ENCODE measurements at places on chromosomes 16 and 17.

- DNase-seq = no peak
Measured at GRCh38 chr16:67164599-67165061, at the start of gene HSF4. TSS of gene HSF4 (plus strand) at chr16:67164745. CDS start at chr16:67164812, 67 bp downstream.

DNA sequence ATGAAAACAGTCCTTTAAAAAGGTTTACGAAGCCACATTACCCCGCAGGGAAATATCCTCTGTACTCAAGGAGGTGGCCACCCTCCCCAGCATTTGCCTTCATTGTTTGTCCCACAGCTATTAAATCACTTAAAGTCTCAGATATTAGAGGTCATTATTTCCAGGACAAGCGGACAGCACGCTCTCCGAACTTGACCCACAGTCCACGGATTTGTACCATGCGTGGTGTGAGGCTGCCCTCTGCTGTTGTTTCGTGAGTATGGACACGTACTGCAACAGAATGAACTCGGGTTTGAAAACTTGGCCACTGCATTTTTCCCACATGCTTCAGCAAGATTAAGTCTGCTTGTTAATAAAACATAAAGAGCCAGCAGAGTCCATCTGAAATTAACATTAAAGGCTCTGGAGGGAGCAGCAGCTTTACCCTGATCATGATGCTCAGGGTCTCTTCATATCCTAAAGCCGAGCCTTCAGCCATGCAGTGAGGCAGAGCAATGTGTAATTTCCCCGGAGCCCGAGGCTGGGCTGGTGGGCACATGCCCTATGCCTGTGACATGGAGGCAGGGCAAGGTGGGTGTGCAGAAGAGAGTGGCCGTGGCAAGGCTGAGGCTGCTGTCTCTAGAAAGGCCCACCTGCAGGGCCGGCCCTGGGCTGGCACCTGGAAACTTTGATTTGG lies 19.7 kb downstream of the MEAK7 start:
- DNase-seq = no peak

DNA sequence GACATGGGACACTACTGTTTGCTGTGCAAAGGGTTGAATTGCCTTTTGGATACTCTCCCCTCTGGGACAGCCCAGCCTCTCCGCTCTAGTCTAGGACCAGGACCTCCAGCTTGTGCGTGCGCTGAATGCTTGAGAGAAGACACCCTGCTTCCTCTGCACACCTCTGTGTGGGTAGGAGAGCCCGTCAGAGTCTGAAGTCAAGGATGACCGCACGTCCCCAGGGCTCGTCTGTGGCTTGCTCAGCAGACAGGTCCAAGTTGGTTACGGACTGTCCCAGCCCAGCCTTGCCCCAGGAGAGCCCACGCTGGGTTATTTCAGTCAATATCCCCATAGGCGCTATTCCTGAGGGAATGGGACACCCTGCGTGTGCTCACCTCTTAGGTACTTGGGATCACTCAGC lies 3.7 kb downstream of the C16orf89 start:
- no peak for DNase-seq

- DNase-seq = no peak
Measured at GRCh38 chr17:80918731-80919130, 72.9 kb upstream of the CHMP6 start.

- DNase-seq = no peak
Measured at GRCh38 chr17:33667052-33667509, 374.0 kb upstream of the ASIC2 start.

DNA sequence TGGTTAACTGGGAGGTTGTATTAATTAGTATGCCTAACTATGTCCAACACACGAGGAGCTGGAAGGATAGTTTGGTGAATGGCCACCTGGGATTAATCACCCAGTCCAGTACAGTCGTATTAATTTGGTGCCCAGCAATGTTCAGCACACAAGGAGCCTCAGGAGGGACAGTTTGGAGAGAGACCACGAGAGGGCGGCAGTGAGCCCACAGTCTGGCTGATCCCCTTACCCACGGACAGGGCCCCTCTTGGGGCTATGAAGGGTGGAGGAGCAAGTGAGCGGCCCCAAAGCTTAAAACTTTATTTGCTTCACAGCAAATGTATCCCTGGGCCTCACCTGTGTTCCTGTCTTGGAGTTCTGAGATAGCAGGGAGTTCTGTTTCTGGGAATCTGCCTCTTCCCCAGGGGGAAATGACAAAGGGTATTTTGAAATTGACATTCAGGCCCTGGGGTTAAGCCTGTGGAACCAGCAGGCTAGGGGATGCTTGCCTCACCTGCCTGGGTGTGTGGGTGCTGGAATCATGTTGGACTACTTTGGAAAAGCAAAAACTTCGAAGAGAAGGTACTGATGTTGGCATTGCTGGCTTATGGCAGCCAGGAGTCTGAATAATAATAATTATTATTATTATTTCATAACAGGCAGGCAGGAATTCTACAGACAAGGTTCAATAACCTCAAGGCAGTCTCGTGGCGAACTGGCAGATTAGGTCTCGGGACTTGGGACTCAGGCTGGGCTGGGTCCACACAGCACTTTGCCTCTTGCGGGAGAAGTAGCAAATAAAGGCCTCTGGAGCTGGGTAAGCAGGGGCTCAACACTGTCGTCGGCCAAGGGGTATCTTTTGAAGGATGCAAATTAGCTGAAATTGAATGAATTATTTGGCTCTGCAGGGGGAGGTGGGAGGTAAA lies 227.6 kb upstream of the ASIC2 start:
- no peak for DNase-seq

DNA sequence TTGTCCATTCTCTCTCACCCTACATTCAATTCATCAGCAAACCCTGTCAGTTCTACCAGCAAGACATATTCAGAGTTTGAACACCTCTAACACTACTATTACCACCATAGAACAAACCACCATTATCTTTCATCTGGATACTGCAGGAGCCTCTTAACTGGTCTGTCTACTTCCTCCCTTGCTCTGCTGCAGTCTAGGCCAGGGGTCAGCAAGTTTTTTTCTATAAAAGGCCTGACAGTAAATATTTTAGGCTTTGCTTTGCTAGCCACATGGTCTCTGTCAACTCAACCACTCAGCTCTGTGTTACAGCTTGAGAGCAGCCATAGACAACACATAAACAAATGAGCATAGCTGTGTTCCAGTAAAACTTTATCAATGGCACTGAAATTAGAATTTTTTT lies 13.8 kb downstream of the KCTD19 start:
- no peak for DNase-seq

DNA sequence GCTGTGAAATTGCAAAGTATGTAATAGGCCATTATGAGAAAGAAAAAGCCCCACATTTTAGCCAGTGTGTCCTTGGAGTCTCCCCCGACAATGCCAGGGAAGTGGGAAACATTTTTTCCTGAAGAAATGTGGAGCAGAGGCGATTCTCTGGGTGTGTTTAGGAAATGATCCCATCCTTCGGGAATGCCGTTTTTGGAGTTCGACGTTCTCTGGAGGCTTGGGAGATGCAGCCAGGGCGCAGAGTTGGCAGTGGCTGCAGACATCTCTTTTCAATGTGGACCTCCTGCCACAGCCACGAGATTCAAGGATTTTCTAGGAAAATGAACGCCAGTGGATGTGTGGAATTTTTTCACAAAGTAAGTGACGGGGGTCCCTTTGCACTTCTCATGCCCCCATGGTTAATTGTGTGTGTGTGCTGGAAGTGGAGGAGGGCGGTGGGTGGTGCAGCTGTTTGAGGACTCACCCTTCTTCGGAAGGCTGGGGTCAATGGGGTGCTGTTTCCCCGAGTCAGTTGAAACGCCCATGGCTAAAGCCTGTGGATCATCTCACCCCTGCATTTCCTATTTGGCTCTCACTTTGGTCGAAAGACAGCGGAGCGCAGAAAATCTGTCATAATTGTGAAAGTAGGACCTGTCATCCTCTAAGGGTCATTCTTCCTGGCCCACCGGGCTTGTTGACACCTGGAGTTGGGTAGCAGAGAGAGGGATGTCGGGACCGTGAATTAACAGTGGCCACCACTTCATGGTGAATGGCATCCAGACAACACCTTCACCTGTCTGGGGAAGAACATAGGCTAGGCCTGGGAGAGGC lies 73.2 kb downstream of the CMIP start:
- no peak for DNase-seq

DNA sequence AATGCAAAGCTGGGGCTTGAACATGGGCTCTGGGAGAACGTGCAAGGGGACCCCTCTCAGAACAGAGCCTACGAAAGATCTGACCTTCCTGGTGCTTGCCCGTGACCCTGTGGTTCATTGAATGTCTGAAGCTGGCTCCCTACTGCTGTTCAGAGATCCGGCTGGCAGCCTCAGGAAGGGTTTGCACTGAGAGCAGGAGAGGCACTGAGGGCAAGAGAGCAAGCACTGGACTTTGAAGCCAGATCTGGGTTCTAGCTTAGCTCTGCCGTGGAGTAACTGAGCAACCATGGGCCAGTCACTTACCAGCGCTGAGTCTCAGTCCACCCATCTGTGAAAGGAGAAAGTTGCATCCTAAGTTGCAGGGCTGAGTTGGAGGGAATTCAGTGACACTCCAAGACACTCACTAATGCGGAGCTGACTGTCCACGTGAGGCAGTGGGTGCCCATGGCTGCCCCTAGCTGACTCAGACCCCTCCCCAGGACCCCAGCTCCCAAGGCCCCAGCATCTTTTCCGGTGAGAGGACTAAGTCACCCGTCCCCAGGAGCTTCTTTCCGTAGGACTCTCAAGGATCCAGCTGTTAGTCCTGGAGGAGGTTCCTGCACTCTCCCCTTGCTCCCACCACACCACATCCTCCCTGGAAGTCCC lies 41.3 kb downstream of the BEAN1 start:
- no peak for DNase-seq

DNA sequence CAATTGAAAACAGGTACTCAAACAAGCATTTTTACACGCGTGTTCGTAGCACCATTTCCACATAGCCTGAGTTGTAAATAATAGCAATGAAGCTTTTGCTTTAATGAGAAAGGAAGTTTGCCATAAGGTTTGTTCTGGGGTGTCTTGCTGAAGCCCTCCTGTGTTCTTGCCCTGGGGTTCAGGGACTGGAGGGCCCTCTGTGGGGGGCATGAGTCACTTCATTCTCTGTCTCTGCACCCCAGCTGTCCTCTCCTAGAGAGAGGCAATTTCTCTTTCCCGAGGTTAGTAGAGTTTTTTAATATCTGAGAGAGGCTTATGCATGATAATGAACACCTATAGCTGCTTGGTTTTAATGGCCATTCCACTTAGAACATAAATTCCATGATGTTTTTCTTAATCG lies 9.6 kb downstream of the AFMID start:
- DNase-seq = no peak

DNA sequence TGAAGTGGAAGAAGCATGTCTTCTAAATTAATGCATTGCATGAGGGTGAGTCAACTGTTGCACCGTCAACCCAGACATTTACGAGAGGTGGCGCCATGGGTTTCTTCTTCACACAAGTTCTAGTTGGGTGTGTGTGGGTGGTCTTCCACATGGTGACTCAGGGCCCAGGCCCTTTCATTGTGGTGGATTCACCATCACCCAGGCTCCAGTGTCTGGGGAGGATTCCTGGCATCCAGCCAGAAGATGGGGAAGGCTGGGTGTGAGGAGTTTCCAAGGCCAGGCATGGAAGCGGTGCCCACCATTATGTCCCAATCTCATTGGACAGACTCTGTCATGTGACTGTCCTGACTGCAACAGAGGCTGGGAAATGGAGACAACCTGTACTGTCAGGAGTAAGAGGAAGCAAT lies 21.4 kb upstream of the JPH3 start:
- no peak for DNase-seq

DNA sequence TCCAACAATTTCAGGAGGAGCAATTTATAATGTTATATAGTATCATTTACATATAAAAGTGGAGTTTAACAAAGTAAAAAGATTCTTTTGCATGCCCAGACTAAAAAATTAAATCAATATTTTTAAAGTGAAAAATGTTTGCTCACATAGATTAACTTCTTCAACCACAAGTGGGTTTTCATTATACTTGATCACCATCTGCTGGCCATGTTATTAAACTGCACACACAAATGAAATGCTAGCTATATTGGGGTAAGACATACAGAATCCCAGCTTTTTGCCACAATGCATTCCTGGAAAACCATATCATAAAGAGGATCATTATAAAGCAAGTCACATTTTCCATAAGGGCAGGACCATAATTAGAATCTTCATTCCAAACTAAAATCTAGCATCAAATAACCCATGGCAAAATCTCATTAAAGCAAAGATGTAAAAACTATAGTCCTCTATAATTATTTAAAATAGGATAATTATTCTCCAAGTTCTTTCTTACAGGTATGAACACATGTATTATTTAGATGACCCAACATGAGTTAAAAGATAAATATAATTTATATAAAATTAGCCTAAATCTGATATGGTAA lies 26.3 kb downstream of the CEP112 start:
- DNase-seq = peak; percentile 69

DNA sequence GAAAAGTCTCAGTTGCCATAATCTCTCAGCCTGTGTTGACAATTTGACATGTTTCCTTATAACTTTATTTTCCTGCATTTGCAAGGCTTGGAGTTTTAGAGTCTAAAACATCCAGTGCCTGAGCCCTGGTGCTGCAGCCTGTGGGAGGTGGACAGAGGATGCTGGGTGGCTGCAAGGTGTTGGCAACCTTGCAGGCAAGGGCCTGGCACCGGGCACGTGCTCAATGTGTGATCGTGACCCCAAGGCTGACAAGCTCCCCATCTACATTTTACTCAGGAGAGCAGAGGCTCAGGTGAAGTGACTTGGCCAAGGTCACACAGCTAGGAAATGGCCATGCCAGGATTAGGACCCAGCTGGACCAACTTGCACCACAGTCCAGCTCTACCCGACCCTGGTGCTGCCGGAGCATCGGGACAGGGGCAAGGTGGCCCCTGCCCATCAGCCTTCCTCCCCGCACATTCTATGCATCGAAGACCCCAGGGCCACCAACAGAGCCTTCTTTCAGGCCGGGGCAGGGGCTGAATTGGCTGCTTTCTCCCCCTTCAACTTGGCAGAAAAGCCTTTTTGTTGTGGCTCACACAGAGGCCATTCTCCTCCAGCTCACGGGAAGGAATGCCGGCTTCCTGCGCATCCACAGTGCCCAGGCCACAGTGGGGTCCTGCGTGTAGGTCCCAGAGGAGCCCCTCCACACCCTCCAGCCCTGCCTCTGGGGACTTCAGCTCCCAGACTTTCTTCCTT lies 23.1 kb downstream of the MMP15 start:
- no peak for DNase-seq

DNA sequence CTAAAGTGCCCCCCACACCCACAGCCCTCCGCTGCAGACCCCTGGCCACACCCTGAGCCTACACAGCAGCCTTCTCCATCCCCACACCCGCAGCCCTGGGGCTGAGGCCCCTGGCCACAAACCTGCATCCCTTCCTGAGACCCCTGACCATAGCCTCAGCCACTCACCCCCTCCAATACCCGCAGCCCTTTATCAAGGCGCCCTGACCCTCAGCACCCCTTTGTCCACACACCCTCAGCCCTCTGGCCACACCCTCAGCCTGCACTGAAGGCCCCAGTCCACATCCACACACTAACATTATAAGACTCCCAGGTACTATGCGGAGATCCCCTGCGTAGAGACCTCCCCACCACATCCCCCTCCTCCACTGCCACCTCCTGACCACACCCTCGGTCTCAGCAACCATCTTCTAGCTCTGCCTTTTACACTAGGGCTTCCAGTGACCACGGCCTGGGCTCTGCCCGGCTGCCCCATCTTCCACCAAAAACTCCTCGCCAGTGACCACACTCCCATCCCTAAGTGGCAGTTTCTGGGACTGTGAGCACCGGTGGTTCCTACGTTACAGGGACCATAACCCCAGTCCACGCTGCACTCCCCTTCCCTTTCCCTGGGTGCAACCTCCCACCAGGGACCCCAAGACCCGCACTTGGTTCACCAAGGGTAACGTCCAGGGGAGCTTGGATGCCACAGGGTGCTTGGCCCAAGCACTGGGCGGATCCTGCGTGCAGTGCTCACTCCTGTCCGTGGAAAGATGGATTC lies 818 bp downstream of the TPPP3 start:
- DNase-seq = no peak

- DNase-seq = no peak
Measured at GRCh38 chr17:57178839-57179238, 77.5 kb upstream of the MSI2 start.

Data from NCI-H774 (cell line).